HCT116 (cell line): ENCODE measurements at places on chromosomes 12 and 14. TPM values are rescaled to one million over a fixed set of nuclear protein-coding genes. Genes with fewer than 3 reads are reported as not detected.

DNA sequence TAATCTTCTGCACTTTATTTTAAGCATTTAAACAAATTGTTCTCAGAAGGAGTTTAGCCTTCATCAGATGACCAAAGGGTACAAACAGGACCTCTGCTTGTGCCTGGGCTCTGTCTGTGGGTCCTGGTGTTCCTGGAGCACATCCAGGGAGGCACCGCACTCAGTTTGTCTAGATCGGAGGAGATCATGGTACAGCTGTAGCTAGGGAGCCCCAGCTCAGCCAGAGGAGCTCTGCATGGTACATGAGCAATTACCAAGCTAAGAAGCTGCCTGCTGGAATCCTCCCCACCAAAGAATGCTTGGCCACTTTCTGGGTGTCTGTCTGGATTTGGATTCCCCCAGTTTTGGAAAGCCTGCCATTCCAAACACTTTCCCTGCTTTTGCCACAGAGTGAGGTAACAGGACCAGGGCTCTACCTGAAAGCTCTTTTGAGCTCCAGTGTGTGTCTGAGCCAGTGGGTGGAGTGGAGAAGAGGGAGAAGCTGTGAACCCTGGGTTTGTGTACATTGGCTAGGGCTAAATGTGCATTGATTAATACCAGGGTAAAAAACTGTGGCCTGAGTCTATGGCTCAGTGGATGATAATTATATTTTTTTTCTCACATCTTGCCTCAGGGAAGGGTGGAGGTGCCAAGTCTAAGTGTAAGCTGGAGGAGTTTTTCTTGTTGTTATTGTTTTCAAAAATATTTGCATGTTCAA, 163.7 kb upstream of the IGF1 start:
- DNase-seq = no peak

DNA sequence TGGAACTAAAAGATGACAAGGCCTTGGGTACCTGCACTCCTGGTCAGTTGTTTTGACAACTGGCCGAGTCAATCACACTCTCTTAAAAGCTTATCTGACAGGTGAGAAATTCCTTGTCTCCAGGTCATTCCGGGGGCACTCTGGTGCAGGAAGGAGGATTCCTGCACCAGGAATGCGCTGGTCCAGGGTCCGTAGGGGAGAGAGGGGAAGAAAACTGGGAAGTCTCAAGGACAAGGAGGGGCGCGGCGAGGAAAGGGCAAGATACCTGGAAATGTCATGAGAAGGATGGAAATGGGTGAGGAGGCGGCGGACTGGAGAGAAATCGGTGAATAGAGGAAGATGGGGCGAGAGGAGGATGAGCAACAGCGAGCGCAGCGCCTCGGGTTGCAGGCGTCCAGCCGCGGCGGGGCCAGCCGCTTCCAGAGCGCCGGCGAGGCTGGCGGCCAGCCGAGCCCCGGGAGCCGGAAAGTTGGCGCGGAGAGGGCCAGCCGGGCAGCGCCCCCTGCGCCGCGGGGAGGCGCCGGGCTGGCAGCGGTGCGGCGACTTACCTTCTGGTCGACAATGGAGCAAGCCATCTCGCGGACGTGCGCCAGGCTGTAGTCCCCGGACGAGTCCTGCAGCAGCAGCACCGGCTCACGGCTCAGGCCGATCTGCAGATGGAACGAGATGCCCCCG, 809 bp downstream of the PRKD1 start:
- no peak for DNase-seq

GRCh38 chr14:39268393-39268792, 34.7 kb downstream of the MIA2 start:
- DNase-seq = no peak

DNA sequence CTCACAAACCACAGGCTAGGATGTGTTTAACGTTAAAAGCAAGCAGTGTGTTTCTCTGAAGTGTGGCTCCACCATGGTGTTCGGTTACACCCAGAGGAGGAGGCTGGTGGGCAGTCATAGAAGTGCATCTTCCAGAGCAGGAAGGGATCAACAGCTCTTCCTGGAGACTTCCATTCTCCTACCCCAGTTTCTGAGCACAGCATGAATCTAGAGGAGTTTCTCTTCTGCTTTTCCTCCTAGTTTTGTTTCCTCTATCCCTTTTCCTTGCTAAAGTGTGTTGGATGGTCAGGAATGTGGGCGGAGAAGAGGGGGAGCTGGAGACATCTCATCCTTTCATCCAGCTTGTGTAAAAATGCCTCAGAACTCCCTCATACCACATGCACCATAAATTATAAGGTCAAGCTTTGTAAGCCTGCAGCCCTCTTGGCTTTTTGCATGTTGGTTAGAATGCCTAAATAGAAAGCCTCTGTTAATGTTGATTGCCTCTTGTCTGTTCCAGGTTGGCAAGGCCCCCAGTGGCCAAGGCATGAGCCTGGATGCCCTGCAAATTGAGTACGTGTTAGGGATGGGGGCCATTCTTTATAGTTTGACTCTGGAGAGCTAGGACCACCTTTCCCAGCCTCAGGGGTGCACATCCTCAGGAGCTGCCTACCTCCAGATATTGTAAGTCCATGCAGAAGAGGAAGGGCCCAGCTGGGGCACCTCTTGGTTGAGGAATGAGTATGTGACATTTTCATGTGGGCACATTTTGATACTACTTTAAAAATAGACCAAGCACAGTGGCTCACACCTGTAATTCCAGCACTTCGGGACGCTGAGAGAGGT, 4.0 kb upstream of the CKAP4 start:
- DNase-seq = no peak

DNA sequence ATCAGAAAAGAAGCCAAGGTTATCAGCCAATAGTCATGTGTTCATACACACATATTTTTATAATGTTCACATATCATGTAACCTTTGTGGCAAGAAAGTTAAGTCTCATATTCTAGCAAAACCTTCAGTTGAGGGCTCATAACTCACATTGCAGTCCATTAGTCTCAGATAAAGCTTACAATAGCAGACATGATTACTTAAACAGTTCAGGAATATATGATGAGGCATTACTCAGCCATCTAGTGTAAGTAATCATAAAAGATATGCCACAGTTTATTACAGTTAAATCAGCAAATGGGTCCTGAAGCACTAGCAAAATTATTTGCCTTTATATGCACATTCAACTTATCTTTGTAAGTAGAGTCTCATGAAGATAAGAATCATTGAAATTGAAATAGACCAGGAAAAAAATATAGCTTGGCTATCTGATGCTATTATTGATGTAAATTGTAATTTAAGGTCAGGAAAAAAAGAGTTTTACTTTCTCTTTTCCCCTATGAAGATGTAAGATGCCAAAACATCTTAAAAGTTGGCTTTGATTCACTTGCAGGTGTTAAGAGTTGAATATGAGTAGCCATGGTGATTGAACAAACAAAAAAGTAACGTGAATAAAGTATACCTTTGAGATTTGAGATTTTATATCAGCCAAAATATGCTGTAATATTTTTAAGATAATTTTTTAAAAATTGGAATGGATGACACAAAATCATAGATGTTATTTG, 537.0 kb downstream of the SLC6A15 start:
- no peak for DNase-seq

DNA sequence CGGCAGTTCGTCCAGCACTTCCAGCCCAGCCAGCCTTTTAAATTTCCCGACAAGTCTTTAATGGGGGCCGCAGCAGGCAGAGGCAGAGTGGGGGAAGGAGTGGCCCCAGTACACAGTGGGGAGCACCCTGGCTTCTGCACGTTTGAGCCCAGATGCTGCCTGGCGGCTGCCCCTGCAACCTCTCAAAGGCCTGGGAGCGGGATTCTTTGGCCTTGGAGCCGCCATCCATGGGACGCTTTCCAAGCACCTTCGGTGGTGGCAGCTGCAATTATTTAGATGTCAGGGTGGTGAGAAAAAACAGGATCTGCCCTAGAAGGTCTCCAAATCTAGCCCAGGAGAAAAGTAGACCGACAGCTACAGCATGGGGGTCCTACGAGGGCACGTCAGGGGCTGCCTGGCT, 46.0 kb downstream of the FAM222A start:
- DNase-seq = no peak

GRCh38 chr12:130353081-130353480, 15.4 kb downstream of the PIWIL1 start:
- DNase-seq = no peak

GRCh38 chr12:113271853-113272561, 50.7 kb downstream of the TPCN1 start:
- no peak for DNase-seq

GRCh38 chr12:115000038-115000437, 316.1 kb upstream of the TBX3 start:
- DNase-seq = peak; percentile 54

DNA sequence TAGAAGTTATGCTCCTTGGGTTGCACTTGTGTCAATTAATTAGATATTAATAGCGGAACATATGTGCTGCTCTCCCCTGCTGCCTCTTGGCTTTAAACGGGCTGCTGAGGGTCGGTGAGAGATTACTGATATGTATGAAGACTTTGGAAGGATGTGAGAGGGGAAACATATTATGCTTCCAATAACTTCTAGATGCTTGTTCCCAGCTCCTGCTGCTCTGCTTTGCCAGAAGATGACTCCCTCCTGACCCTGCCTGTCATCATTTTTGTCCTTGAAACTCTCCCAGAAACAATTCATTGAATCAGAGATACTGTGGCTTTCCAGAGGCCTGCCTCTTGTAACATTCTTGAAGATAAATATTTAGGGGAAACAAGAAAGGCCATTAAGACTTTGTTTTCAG, 300.1 kb upstream of the STXBP6 start:
- no peak for DNase-seq

DNA sequence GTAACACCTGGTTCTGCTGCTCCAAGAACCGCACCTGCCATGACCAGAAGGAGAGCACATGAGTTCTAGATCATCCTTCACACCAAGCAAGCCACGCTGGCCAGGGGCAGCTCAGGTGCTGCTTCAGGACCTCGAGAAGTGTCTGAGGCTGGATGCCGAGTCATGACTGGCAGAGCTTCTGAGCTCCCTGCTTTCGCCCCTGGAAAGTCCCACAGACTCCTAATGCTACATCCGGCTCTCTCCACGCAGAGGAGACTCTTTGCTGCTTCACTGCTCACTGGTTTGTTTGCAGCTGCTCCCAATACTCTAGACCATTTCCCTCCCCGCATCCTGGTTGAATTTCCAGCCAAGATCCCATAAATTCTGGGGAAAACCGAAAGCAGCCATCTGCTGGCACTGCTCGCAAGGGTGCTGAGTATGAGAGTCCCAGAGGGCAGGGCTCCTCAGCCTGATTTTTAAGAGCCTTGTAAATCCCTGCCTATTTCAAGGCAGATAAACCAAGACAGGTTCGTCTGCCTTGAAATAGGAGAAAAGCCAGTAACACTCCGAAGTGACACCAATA, 1.4 kb downstream of the KRT2 start:
- no peak for DNase-seq

- no peak for DNase-seq
Measured at GRCh38 chr14:54627540-54628363, 60.8 kb downstream of the SAMD4A start.

DNA sequence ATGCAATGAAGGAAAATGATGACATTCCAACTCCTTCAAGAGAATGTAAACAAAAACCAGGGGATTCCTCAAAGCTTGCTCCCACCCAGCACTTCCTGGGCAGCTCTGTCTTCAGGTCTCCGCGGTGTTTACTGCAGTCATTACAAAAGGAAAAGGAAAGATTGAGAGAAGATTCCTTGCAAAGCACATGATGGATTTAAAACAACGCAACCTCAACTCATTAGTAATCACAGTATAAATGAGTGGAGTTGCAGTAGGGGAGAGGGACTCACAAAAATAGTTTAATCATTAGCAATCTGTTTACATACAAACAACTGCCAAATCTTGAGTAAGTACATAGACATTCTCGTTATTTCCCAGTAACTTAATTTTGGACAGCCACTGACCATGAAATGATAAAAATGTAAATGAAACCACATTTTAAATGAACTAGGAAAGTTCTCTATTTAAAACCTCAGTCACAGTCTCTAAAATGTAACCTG, 49.7 kb upstream of the OVCH1 start:
- no peak for DNase-seq

DNA sequence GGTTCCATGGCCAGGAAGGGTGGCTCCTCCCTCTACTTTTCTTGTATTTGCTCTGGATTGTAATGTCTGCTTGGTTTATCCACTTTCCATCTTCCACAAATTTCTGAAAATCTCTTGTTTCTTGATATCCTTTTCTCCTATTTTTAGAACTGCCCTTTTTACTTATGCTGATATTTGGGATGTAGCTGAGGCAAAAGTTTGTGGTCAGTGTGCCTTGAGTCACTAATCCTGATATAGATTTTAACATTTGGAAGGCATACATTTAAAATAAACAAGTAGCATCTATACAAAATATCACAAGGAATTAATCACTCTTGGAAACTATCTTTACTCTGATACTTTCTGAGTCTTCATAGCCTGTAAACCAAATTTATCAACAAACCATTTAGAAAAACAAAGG, 11.0 kb downstream of the GRIP1 start:
- no peak for DNase-seq

DNA sequence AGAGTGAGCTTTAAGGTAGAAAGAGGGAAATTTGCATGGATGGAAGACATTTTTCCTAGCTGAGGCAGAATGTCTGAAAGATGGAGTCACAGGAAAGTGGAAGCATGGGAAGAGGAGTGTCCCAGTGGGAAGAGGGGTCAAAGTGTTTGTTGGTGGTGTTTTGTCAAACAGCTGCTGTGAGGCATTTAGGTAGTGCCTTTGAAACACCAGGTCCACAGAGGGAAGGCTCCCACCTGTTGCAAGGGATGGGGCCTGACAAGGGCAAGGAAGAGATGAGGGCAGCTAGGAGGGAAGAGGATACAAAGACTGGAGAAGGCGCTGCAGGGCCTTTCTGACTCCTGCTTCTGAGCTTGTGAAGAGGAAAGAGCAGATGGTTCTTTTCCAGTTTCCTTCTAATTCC, 91.8 kb upstream of the CISTR start:
- no peak for DNase-seq

- no peak for DNase-seq
Measured at GRCh38 chr12:121223292-121224285, 13.7 kb downstream of the P2RX4 start.

The SLC5A8 gene
- not detected for total RNA-seq

The CYP27B1 gene
- 11.6 TPM for total RNA-seq

The WNK1 gene
- 81.0 TPM for total RNA-seq

The NPFF gene
- total RNA-seq = not detected

The NGB gene
- total RNA-seq = not detected

The MIP gene
- total RNA-seq = 0.79 TPM
